ENCODE measurements at places on chromosomes 16 and 17. TPM values are rescaled to one million over a fixed set of nuclear protein-coding genes. Genes with fewer than 3 reads are reported as not detected.

The SECTM1 gene
- 0.21 TPM for polyA plus RNA-seq

The SYT17 gene
- 5.3 TPM for polyA plus RNA-seq

The ARSG gene
- polyA plus RNA-seq: 2.4 TPM

The RNF43 gene
- 0.66 TPM for polyA plus RNA-seq

The GNPTG gene
- polyA plus RNA-seq: 41.0 TPM

The EFCAB5 gene
- 1.1 TPM for polyA plus RNA-seq

The HOXB1 gene
- not detected for polyA plus RNA-seq

The IGFALS gene
- not detected for polyA plus RNA-seq

The G6PC1 gene
- polyA plus RNA-seq: not detected

The PRAC2 gene
- not detected for polyA plus RNA-seq

The CARD14 gene
- polyA plus RNA-seq: not detected

The KRT9 gene
- polyA plus RNA-seq: not detected

The BCL7C gene
- 22.1 TPM for polyA plus RNA-seq

The TMEM238L gene
- not detected for polyA plus RNA-seq

The TBL3 gene
- polyA plus RNA-seq: 68.8 TPM

The EXOSC6 gene
- polyA plus RNA-seq: 13.7 TPM

The PMFBP1 gene
- 3.3 TPM for polyA plus RNA-seq

The CLDN7 gene
- 46.1 TPM for polyA plus RNA-seq

The SPATA22 gene
- not detected for polyA plus RNA-seq

The PERCC1 gene
- not detected for polyA plus RNA-seq

The ATP1B2 gene
- 35.3 TPM for polyA plus RNA-seq

The WDR45B gene
- polyA plus RNA-seq: 82.3 TPM

The NHERF2 gene
- 12.0 TPM for polyA plus RNA-seq

The GFAP gene
- polyA plus RNA-seq: 0.73 TPM
